ENCODE measurements at places on chromosomes 16 and 17. TPM values are rescaled to one million over a fixed set of nuclear protein-coding genes. Genes with fewer than 3 reads are reported as not detected.

The ADAD2 gene
- not detected for total RNA-seq

The OSGIN1 gene
- 2.7 TPM for total RNA-seq

The SLC52A1 gene
- 0.32 TPM for total RNA-seq

The KAT2A gene
- total RNA-seq, result 5.6 TPM

The ZMYND15 gene
- total RNA-seq, result not detected

The ITGAD gene
- not detected for total RNA-seq

The ANKRD40CL gene
- total RNA-seq, result not detected

The NATD1 gene
- 2.5 TPM for total RNA-seq

The NPIPA8 gene
- total RNA-seq, result 10.9 TPM

The MT1G gene
- not detected for total RNA-seq
